T-cell (primary cell): ENCODE measurements at places on chromosomes 12 and 14. TPM values are rescaled to one million over a fixed set of nuclear protein-coding genes. Genes with fewer than 3 reads are reported as not detected.
A peak's percentile ranks its signal among the peaks of the same experiment; 100 is the strongest.

The NGB gene
- total RNA-seq: not detected

The ENTPD5 gene
- 9.8 TPM for total RNA-seq

The CLSTN3 gene
- 49.2 TPM for total RNA-seq

The TAS2R7 gene
- not detected for total RNA-seq

The DUSP16 gene
- 55.8 TPM for total RNA-seq

The TMEM119 gene
- 2.0 TPM for total RNA-seq

The CERS5 gene
- 41.3 TPM for total RNA-seq

The KLRG1 gene
- total RNA-seq: 24.9 TPM

GRCh38 chr12:2804393-2805142 lies 7.9 kb upstream of the ITFG2 start:
- no peak overlapping the region for H3K4me3 ChIP-seq
- DNase-seq: no peak
- H3K27me3 ChIP-seq: no peaks in the 10 kb centered on the region
- no peaks in the 10 kb centered on the region for H3K4me1 ChIP-seq
- H3K27ac ChIP-seq: no peak overlapping the region

DNA sequence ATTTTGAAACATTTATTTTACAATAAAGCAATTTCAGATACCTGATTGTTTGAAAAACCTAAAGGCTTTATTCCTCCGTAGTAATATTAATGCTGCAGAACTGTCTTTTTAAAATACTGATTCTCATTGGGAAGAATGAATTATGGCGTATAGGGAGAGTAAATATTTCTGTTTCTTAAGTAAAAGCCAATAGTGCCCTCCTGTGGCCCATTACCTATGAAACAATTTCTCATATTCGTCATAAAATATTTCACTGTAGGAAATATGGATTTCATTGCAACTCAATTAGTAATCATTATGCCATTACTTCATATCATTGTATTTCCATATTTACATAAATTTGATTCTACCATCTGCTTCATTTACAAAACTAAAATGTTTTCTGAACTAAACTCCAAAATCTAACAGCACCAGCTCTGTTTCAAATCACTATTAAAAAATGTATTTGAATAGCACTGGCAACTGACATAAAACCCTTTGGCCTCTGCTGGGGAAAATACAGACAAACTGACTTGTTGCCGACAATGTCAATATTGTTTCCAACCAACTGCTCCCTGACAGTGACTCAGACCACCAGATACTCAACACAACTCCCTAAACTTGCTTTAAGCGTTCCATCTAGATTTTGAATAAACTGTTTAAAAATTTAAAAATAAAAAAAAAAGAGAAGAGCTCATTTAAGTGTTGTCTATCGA lies 290.3 kb downstream of the NAV3 start:
- H3K4me1 ChIP-seq: no peaks in the 10 kb centered on the region
- H3K27me3 ChIP-seq: no peaks in the 10 kb centered on the region
- DNase-seq: no peak
- no peaks in the 10 kb centered on the region for H3K36me3 ChIP-seq
- H3K27ac ChIP-seq: no peak overlapping the region

- H3K27me3 ChIP-seq: peaks cover 37% of the 10 kb centered on the region
- H3K27ac ChIP-seq: no peak overlapping the region
- peak overlapping the region; percentile 50 for H3K4me3 ChIP-seq
- H3K4me1 ChIP-seq: peaks cover 19% of the 10 kb centered on the region
These were observed 718 bp upstream of the JDP2 start for GRCh38 chr14:75427126-75427481.

DNA sequence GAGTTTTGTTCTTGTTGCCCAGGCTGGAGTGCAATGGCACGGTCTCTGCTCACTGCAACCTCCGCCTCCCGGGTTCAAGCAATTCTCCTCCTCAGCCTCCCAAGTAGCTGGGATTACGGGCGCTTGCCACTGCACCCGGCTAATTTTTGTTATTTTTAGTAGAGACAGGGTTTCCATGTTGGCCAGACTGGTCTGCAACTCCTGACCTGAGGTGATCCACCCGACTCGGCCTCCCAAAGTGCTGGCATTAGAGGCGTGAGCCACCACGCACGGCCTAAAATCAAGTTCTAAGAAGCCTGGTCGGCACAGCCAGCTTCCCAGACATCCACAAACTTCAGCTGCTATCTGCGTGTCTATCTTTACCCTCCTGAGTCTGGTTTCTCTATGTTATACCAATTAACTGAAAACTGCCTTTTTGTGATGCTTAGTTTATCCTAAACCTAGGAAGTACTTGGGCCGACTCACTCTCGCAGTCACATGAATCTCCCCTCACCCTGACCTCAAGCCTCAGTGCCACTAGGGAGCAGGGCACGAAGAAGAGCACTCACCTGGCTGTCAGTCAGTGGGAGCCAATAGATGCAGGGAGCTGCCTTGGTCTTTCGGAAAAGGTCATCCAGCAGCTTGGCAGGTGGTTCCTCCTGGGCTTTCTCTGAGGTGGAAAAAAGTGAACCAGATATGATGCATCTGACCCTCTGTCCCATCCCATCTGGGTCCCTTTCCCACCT lies 3.4 kb upstream of the CDH24 start:
- no peaks in the 10 kb centered on the region for H3K27me3 ChIP-seq
- DNase-seq: no peak
- peaks cover 6% of the 10 kb centered on the region for H3K4me1 ChIP-seq

- H3K36me3 ChIP-seq: no peaks in the 10 kb centered on the region
- no peak overlapping the region for H3K4me3 ChIP-seq
- DNase-seq: no peak
- H3K4me1 ChIP-seq: peaks cover 70% of the 10 kb centered on the region
- no peaks in the 10 kb centered on the region for H3K27me3 ChIP-seq
These were observed 13.8 kb downstream of the DTX1 start for GRCh38 chr12:113070117-113070906.

DNA sequence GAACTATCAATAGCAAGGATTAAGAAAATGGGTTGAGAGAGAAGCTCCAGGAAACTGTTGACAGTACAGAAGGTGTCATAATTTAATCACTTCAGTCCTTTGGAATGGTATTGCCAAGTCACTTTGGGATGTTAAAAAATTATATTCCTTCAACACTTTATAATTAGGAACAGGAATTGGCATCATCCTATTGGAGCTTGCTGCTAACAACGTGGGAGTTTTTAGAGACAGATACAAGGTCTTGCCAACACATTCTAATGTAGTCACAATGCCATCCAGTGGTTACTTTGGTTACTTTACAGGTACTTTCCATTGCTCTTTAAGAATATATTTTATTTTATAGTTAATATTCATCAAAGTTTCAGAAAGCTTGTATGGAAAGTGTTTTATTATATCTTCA lies 310.1 kb downstream of the SYT1 start:
- no peaks in the 10 kb centered on the region for H3K27me3 ChIP-seq
- H3K36me3 ChIP-seq: no peaks in the 10 kb centered on the region
- no peak for DNase-seq

DNA sequence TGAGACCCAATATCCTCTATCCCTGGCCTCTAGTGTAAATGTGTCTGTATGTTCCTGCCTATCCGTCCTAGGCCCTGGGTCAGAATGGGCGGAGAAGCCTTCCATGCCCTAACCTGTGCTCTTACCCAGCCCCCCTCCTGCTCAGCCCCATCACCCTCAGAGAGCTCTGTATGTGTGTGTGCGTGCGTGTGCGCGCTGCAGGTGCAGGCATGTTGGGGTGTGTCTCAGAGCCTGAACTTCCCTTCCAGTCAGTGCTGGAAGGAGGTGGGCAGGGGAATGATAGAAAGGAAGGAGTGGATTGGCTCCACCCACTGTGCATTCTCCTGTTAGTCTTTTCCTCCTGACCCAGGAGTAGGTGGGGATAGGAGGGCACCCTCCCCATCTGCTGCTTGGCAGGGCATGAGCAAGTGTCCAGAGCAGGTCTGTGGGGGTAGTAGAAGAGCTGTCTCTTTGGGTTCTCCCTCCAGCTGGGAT lies 7.2 kb downstream of the NAB2 start:
- H3K27ac ChIP-seq: no peak overlapping the region
- peaks cover 19% of the 10 kb centered on the region for H3K36me3 ChIP-seq
- H3K4me1 ChIP-seq: peaks cover 9% of the 10 kb centered on the region
- DNase-seq: no peak
- no peaks in the 10 kb centered on the region for H3K27me3 ChIP-seq

- no peaks in the 10 kb centered on the region for H3K4me1 ChIP-seq
- H3K4me3 ChIP-seq: no peak overlapping the region
- no peaks in the 10 kb centered on the region for H3K36me3 ChIP-seq
- DNase-seq: no peak
- H3K27me3 ChIP-seq: no peaks in the 10 kb centered on the region
These were observed 227.7 kb downstream of the BCAT1 start for GRCh38 chr12:24721191-24721590.

GRCh38 chr14:97458661-97459579 lies 661.7 kb downstream of the VRK1 start:
- no peaks in the 10 kb centered on the region for H3K27me3 ChIP-seq
- H3K4me1 ChIP-seq: peaks cover 17% of the 10 kb centered on the region
- peak overlapping the region; percentile 92 for H3K27ac ChIP-seq
- peak overlapping the region; percentile 60 for H3K4me3 ChIP-seq
- peak; percentile 81 for DNase-seq

DNA sequence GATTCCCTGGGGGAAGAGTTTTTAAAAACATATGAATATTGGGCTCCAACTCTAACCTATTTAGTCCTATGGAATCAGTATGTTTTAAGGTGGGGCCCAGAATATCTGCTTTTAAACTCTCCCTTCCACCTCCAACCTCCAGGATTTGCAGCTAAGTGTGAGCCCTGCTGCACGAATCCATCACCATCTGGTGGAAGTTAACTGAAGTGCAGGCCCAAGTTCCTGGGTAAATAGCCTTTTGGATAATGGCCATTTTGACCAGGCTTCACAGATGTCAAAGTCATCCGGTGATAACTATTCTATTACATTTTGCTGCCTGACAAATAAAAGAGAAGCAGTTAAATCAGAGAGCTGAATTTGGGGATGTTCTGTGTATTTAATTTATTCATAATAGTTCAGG lies 58.1 kb upstream of the RMST start:
- no peak overlapping the region for H3K27ac ChIP-seq
- DNase-seq: no peak

GRCh38 chr12:108511633-108512540 lies 3.2 kb upstream of the FICD start:
- peak; percentile 56 for DNase-seq
- H3K36me3 ChIP-seq: no peaks in the 10 kb centered on the region
- H3K4me1 ChIP-seq: peaks cover 5% of the 10 kb centered on the region
- no peak overlapping the region for H3K27ac ChIP-seq
- H3K27me3 ChIP-seq: no peaks in the 10 kb centered on the region
- H3K4me3 ChIP-seq: no peak overlapping the region

- H3K4me1 ChIP-seq: no peaks in the 10 kb centered on the region
- no peak overlapping the region for H3K27ac ChIP-seq
- H3K36me3 ChIP-seq: no peaks in the 10 kb centered on the region
- no peak overlapping the region for H3K4me3 ChIP-seq
These were observed 29.3 kb downstream of the JAG2 start for GRCh38 chr14:105139212-105139825.

GRCh38 chr12:112450725-112451124 lies 32.0 kb downstream of the PTPN11 start:
- no peaks in the 10 kb centered on the region for H3K27me3 ChIP-seq
- H3K36me3 ChIP-seq: peaks cover 63% of the 10 kb centered on the region
- H3K4me1 ChIP-seq: peaks cover 10% of the 10 kb centered on the region
- no peak overlapping the region for H3K4me3 ChIP-seq

DNA sequence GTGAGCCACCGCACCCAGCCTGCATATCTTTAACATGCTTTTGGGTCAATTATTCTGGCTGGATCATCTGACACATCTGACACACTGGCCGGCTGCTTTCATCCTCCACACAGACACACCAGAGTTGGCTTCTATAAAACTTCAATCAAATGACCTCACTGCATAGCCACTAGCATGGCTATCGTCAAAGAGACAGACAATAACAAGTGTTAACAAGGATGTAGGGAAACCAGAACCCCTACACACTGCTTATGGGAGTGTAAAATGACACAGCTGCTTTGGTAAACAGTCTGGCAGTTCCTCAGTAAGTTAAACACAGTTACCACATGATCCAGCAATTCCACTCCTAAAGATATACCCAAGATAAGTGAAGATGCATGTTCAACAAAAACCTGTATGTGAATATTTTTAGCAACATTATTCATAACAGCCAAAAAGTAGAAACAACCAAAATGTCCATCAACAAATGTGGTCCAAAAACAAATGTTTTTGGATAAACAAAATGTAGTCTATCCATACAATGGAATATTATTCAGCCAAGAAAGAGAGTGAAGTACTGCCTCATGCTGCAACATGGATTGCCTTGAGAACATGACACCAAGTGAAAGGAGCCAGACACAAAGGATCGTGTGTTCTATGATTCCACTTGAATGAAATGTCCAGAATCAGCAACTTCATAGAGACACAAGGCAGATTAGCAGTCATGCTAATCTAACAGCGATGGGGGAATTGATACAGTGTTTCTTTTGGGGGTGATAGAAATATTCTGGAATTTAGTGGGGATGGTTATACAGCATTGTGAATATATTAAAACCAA lies 10.1 kb downstream of the KDM2B start:
- H3K27ac ChIP-seq: no peak overlapping the region
- peaks cover 2% of the 10 kb centered on the region for H3K4me1 ChIP-seq
- DNase-seq: no peak
- H3K4me3 ChIP-seq: no peak overlapping the region
- H3K27me3 ChIP-seq: no peaks in the 10 kb centered on the region
- H3K36me3 ChIP-seq: peaks cover under 1% of the 10 kb centered on the region

GRCh38 chr12:20798554-20798953 lies 12.0 kb upstream of the SLCO1B3 start:
- no peaks in the 10 kb centered on the region for H3K36me3 ChIP-seq
- no peak overlapping the region for H3K27ac ChIP-seq
- no peaks in the 10 kb centered on the region for H3K4me1 ChIP-seq
- H3K27me3 ChIP-seq: no peaks in the 10 kb centered on the region
- no peak overlapping the region for H3K4me3 ChIP-seq
